ENCODE measurements at places on chromosomes 5 and 9.
A peak's percentile ranks its signal among the peaks of the same experiment; 100 is the strongest.

DNA sequence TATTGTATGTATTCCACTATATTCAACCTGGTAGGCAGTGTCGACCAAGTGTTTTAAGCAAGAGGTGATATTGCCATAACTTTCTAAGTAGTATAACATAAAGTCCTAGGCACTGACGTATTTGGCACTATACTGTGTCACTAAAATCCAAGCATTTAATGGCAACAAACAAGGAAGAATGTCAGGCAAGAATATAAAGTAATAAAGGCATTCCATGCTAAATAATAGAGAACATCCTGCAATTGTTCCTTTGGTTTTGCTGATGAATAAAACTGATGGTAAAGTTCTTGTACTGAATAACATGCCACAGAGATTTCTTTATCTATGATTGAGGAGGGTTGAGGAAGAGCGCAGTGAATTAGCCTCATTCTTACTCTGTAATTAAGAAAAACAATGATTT lies 256.9 kb downstream of the HINT1 start:
- DNase-seq, result no peak

- DNase-seq, result no peak
These were observed 18.7 kb upstream of the CARNMT1 start for GRCh38 chr9:75046725-75047345.

DNA sequence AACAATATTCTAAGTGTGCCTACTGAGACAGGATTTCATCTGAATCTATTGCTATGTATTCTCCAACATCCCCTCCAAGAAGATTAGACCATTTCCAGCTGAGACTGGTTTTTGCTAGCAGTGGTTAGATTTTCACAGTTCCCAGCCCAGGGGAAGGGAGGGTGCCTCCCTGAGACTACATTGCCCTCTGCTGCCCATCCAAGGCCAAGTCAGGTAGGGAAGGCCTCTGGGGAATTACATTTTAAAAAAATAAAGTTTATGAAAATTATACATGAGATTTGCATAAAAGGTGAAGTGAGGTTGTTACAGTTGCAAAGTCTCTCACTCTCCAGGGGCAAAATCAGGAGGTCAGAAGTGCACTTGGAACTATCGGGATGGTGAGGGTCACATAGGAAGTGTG lies 28.0 kb upstream of the SYK start:
- DNase-seq, result no peak

- no peak for DNase-seq
These were observed 48.8 kb upstream of the PLCXD3 start for GRCh38 chr5:41559184-41559583.

GRCh38 chr5:176360894-176361436 lies 599 bp downstream of the KIAA1191 start:
- DNase-seq, result peak; percentile 69

DNA sequence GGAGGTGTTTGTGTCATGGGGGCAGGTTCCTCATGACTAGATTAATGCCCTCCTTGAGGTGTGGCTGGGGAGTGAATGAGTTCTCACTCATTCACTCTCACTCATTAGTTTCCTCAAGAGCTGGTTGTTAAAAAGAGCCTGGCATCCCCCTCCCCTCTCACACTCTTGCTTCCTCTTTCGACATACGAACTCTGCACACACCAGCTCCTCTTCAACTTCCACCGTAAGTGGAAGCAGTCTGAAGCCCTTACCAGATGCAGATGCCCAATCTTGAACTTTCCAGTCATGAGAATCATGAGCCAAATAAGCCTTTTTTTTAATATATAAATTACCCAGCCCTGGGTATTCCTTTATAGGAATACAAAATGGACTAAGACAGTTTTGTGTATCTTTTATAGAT lies 82.5 kb downstream of the SPRY4 start:
- DNase-seq, result no peak

- no peak for DNase-seq
These were observed 34.2 kb downstream of the MTAP start for GRCh38 chr9:21836437-21837161.

- no peak for DNase-seq
These were observed 23.5 kb downstream of the ITGA1 start for GRCh38 chr5:52811067-52811749.

DNA sequence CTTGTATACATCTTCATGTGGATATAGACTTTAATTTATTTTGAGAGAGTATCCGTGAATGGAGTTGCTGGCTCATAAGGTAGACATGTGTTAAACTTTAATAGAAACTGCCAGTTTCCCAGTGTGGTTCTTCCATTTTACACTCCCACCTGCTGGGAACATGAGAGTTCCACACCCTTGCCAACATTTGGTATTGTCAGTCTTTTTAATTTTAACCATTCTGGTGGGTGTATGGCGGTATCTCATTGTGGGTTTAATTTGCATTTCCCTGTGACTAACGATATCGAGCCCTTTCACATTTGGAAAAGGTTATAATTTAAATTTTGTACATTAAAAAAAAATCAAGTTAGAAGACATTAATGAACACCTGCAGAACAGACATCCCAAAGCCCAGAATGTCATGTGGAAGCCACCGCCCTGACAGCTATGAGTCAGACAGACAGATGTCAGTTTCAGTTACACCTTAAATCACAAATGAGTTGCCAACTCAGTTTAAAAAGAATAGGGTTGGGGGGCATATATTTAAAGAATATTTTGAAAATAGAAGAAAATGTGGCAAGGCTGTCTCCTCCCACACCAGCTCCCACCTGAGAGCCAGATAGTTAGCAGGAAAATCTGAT lies 36.9 kb downstream of the ANKRD33B start:
- DNase-seq, result no peak

DNA sequence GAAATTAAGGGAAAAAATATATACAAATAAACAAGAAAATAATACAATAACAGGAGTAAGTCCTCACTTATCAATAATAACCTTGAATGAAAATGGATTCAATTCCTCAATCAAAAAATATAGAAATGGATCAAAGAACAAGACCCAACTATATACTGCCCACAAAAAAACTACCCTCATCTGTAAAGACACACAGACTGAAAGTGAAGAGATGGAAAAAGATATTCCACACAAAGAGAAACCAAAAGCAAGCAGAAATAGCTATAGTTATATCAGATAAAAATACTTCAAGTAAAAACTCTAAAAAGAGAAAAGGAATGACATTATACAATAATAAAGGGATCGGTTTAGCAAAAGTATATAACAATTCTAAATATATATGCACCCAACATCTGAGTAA lies 66.5 kb downstream of the KIAA0825 start:
- DNase-seq, result no peak

DNA sequence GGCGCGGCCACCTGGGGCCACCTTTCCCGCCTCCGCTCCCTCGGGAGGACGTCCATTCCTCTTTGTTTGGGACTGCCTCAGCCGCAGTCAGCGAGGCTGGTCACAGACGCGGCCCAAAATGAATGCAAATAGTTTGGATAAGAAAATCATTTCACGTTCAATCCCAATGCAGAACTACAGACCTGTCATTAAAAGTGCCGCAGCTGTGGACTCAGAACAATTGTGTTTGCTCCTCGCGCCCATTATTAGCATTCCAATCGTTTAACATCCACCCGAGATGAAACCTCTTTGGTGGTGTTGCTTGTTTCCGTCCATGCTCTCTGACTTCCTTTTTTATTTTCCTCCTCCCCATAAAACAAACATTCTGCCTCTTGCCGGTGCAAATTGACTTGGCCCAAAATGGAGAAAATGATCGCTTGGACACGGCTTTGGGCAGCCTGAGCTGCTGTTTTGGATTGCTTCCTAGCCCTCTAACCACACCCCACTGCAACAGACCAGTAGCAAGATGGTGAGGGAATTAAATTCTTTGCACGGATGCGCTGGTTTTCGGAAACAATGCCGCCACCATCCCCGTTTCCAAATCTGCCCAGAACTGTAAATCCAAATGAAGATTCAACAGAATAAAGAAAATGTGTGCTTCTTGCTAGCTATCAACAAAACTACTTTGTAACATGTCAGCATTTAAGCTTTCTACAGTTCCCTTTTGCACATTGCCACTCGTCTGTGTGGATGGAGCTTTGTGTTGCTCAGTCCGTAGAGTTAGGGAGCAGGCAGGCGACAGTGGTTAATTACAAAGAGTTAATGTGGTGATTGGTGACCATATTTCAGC lies 784 bp downstream of the NLN start:
- DNase-seq, result peak; percentile 70

DNA sequence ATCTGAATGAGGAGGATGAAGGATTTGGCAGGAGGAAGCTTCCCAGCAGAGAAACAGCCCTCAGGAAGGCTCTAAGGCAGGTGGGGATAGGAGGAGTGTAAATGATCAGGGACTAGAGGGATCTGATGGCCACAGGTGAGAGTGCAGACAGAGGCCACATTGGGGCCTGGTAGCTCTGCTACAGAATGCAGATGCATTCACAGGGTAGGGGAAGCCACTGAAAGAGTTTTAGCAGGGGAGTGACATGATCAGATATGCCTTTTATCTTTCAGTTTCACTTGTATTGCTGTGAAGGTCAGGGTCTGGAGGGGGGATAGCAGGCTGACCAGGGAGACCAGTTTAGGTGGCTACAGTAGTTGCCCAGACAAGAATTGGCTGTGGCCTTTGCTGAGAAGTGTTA lies 3.0 kb downstream of the TXNDC15 start:
- DNase-seq, result no peak

GRCh38 chr9:116189683-116190082 lies 36.1 kb downstream of the PAPPA start:
- no peak for DNase-seq

- no peak for DNase-seq
These were observed 247.6 kb downstream of the TMEM232 start for GRCh38 chr5:110478895-110479294.

DNA sequence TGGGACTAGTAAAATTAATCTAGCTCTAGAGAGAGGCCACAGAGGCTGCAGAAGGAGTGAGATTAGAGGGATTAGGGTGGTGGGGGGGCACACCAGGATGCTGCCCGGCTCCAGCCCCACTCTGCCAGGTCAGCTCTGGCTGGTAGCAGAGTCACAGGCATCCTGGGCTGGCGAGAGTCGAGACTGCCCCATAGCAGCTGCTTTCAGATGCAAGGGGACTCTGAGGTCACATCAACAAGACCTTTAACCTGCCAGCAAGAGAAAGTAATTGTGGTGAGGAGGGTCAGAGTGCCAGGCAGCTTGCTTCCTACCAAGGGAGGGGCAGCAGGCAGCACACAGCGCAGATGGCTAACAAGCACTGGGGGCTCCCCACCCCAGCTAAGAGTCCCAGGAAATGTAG lies 7.5 kb downstream of the EPB41L4B start:
- DNase-seq, result no peak

- peak; percentile 36 for DNase-seq
These were observed 244.9 kb upstream of the IRX1 start for GRCh38 chr5:3350781-3351180.

DNA sequence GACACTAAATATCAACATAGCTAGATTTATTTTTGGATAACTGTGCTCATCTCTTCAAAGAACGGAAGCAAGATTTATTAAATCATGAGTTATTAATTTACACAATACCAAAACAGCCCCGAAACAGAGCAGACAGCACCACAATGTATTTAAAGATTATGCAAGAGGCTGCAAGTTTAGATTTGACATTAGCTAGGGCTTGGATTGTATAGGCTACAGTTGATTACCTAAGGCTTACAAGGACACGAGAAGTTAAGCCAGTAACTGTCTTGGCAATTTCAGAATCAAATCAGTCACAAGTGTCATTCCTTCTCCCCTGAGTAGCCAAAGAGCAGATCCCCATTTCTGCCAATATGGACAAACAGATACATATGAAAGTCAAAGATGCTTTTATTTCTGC lies 152.6 kb downstream of the MED27 start:
- no peak for DNase-seq

DNA sequence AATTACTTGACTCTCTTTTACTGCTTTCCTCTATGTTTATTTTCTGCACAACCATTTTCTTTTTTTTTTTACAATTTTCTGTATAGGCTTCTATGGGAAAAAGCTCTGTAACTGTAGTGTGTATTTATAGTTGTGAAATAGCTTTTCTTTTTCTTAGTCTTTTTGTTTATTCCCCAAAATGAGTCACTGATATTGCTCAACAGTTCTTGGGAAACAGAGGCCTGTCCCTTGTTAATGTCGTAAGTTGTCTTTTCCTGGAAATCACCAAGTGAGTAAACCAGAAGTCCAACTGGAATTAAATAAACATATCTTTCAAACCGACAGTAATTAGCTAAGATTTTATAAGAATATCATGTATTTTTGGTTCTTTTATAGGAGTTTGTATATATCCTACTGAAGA lies 325.1 kb upstream of the PRR16 start:
- no peak for DNase-seq

GRCh38 chr5:131150408-131150807 lies 14.6 kb downstream of the HINT1 start:
- no peak for DNase-seq

GRCh38 chr9:131534721-131535237 lies 3.7 kb upstream of the UCK1 start:
- DNase-seq, result no peak

GRCh38 chr5:161734741-161735140 lies 49.2 kb downstream of the GABRA6 start:
- no peak for DNase-seq

- DNase-seq, result no peak
These were observed 59.2 kb upstream of the PHF24 start for GRCh38 chr9:34898846-34899245.

DNA sequence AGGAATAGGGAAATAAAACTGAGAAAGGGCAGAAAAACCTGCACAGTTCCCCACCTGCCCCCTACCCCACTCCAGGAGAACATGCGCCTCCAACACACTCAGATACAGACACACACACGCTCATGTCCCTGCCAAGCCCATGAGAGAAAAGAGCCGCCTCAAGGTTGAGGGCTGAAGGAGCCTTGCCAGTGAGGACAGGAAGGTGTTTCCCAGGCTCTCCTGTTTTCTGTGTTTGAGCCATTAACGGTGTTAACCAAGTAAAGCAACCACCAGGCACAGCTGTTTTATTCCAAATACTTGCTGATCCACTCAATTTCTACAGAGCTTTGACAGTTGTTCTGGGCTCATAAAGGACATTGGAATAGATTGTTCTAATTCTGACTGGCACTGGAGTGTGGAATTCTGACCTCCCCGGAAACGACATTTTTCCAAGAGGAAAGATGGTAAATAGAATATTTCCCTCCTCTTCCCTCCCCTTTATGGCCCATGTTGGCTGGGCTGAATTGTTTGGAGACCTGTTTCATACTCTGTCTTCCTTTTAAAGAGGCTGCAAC lies 238.0 kb downstream of the DMAC1 start:
- no peak for DNase-seq

DNA sequence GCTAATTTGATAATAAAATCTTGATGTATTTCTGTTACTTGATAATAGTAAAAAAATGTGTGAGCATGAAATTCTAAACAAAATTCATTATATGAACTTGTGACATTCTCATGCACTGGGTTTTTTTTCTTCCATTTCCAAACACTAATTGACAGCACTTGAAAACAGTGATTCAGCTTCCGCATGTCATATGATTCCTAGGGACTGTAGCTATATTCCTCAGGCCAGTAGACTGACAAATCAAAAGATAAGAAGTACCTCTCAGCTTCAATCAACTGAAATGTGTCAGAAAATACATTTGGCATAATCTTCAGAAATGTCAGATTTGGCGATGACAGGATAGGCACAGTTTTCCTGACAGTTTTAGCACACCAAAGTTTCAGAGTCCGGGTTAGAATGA lies 52.5 kb downstream of the EFNA5 start:
- DNase-seq, result no peak

- no peak for DNase-seq
These were observed 16.8 kb upstream of the ANGPTL2 start for GRCh38 chr9:127139071-127139731.

GRCh38 chr9:38164659-38165221 lies 95.7 kb upstream of the SHB start:
- no peak for DNase-seq

GRCh38 chr9:137178201-137178938 lies 6.5 kb upstream of the TMEM210 start:
- DNase-seq, result no peak

Measured in left forelimb (tissue), 1 donor.